Hepatocyte (in vitro differentiated cells): ENCODE measurements at places on chromosomes 6 and 20. TPM values are rescaled to one million over a fixed set of nuclear protein-coding genes. Genes with fewer than 3 reads are reported as not detected.

- DNase-seq = no peak
Measured at GRCh38 chr6:50826037-50826761, 7.5 kb downstream of the TFAP2B start.

- no peak for DNase-seq
Measured at GRCh38 chr20:31516651-31517050, 2.4 kb downstream of the HM13 start.

SOBP gene
- 2.1 and 3.4 TPM in 2 replicates for total RNA-seq

DNA sequence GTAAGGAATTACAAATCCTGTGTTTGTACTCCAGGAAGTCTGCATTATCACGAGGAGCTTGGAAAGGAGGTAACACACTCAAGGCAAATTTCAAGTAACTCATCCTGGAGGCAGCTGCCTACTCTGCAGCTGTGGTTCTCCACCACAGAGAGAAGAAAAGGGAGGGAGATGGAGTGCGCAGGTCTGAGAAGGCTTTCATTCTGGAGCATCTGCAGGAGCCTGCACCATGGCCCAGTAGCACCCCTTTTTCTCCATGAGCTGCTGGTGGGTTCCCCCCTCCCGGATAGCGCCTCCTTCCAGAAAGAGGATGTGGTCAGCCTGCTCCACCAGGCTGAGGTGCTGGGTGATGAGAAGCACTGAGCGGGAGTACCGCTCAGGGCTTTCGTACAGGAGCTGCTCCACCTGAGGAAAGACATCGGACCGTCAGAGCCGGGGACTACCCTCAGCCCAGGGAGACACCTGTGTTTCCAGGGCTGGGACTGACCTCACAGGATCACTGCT, 1.6 kb upstream of the PSMB8 start:
- no peak for DNase-seq

- DNase-seq = no peak
Measured at GRCh38 chr6:137191670-137192069, 18.2 kb upstream of the IL22RA2 start.

DNA sequence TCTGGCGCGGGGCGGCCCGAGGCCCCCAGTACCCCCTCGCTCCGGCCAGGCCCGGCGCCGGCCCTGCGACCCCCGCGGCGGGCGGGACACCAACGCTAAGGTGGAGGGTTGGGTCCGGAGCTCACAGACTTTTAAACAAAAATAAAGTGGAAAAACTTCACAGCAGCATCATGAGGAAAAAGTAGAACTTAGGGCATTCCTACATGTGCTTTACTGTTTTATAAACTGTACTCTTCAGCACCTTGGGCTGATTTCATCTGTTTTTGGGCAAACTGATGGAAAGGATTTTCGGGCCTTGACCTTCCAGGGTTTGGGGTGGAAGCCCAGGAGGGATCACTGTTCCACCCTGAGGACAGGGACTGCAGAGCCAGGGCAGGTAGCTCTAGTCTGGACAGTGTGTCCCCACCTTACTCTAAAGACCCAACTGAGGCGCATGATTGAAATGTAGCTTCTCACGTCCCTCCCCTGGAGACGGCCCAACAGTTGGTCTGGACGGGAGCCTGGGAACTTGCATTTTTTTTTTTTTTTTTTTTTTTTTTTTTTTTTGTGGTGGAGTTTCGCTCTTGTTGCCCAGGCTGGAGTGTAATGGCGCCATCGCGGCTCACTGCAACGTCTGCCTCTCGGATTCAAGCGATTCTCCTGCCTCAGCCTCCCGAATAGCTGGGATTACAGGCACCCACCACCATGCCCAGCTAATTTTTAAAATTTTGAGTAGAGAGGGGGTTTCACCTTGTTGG, 740 bp downstream of the NELFCD start:
- DNase-seq = peak; percentile 22

SMLR1 gene
- 23.7 and 28.9 TPM in 2 replicates for total RNA-seq

SERINC1 gene
- total RNA-seq = 226 and 240 TPM in 2 replicates

GRCh38 chr6:130098317-130098716, 79.9 kb downstream of the L3MBTL3 start:
- no peak for DNase-seq

DNA sequence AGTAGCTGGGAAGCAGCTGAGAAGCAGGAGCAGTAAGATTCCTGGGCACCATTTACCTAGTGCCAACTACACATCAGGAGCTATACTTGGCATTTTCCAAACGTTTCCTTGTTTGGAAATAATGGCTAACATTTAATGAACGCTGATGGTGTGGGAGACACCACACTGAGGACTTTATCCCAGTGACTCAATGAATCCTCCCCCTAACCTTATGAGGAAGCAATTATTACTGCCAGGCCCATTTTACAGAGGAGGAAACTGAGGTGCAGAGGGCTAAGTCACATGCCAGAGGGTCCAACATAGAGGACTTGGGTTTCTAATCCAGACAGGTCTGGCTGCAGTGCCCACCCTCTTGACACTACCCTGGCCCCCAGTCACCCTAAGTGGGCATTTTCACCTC, 6.1 kb downstream of the PTGIS start:
- DNase-seq = no peak

GRCh38 chr20:17395729-17396128, 135.4 kb downstream of the BFSP1 start:
- no peak for DNase-seq

DNA sequence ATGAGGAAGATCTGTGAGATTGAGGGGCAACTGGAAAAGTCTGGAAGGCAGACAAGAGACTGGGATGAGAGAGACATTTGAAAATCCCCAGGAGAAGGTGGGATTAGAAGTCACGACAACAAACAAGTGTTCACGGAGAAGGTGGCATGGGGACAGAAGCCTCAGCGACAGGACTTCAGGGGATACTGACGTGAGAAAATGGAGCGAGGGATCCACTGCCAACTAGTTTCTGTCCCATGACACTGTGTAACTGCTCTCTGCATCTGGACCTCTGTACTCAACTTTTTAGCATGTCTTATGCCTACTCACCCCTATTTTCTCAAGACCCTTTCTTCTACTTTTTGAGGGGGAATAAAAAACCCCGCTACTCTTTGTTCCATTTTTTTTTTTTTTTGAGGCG, 18.3 kb upstream of the ZBTB2 start:
- no peak for DNase-seq

- DNase-seq = peak; percentile 14
Measured at GRCh38 chr20:40860487-40860902, 168.1 kb upstream of the TOP1 start.

- no peak for DNase-seq
Measured at GRCh38 chr6:37835923-37836322, 16.4 kb downstream of the ZFAND3 start.

GRCh38 chr20:25547063-25547462, 38.3 kb downstream of the NINL start:
- no peak for DNase-seq

GRCh38 chr6:163285691-163286090, 128.8 kb upstream of the QKI start:
- no peak for DNase-seq

DNA sequence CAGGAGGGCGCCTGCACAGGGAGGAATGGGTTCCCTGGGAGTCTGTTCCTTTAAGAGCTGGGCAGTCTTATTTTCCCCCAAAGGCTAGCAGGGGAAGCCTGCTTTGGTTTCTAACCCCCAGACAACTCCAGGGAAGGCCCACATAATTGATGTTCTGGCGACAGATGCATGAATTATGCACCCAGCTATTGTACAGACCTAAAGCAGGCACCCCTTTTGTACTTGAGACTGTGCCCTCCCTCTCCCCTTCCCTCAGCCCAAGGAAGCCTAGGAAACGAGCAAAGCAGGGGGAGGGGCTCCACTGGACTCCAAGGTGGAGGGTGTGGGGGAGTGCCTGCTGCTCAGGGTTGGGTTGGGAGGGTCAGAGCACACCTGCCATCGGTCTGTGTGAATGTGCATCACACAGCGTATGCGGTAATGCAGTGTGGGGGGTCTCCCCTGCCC, 102.1 kb downstream of the KCNB1 start:
- no peak for DNase-seq

ARG1 gene
- 104 and 107 TPM in 2 replicates for total RNA-seq

NKAIN4 gene
- 13.5 and 23.0 TPM in 2 replicates for total RNA-seq

DNA sequence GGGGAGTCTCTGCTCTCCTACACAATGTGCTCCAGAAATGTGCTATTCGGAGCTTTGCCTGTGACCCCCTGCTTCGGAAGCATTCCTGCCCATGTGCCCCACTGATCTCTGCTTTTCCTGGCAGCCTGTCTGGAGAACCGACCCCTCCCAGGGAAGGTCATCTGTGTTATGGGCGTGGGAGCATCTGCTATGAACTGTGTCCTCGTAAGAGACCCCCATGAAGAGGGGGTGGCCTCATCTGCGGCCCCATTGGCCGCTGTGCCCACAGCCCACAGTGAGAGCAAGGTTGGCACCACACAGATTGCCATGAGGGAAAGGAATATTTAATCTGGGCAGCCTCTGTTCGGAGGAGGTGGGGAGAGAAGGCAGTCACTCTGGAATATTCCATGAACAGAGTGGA, 32.7 kb upstream of the IRF4 start:
- DNase-seq = no peak

- no peak for DNase-seq
Measured at GRCh38 chr6:2381872-2382661, 136.7 kb upstream of the GMDS start.

GRCh38 chr6:142878407-142878806, 66.6 kb downstream of the HIVEP2 start:
- no peak for DNase-seq

HLA-DPB1 gene
- 18.0 and 22.1 TPM in 2 replicates for total RNA-seq

- no peak for DNase-seq
Measured at GRCh38 chr20:13739731-13740649, 44.7 kb downstream of the ESF1 start.

GRCh38 chr20:57941604-57942381, 232.0 kb upstream of the PMEPA1 start:
- peak; percentile 32 for DNase-seq

DNA sequence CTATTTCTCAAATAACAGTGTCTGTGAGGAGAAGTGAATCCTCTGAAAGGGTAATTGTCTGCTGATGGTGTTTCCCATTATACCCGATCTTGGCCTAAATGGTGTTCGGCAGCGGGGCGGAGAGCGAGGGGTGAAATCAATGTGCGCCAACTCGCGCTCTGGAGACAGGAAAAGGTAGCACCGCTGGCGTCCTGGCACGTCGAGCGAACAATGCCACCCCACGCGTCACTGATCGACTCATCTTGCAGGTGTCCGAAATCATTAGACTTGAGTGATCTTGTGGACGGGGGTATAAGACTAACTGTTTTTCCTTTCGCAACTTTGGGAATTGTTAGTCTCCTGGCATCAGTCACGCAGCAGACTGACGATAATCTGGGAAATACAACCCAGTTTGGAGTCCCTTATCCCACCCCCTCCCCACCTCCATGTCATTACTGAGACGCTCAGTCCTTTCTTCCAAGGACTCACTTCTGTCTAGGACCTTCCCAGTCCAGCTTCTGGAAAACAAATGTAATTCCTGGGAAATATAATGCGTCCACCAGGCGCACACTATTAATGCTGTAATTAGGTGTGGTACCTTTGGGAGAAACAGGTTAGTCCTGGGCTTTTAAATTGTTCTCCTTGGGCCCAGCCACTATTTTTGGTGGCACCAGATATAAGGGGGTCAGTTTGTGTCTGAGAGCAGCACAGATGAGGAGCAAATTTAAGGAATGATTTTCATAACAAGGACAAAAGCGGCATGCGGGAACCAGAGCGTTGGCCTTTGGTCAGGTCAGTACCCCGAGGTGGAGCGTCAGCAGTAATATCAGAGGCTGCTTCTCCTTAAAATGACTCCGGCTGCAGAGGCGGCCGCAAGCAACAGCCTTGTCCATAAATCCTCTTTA, 2.3 kb downstream of the LINC00237 start:
- DNase-seq = no peak
